ENCODE measurements at places on chromosomes 1 and 21.

DNA sequence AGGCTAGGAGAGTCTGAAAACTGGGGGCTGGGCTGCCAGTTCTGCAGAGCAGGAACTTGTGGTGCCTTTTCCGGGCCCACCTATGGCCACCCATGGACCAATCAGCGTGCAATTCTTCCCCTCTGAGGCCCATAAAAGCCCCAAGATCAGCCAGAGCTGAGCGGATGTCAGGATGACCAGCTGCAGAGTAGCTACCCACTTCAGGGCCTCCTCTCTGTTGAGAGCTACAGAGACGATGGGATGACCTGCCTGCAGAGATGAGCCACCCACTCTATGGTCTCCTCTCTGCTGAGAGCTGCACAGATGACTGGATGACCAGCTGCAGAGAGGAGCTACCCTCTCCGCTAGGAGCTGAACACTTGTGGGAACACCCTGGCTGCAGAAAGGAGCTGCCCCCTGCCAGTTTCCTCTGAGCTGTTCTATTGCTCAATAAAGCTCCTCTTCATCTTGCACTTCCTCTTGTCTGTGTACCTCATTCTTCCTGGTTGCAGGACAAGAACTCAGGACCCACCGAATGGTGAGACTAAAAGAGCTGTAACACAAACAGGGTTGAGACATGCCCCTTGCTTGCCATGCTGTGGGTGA lies 12.8 kb upstream of the AADACL4 start:
- no peak for DNase-seq

DNA sequence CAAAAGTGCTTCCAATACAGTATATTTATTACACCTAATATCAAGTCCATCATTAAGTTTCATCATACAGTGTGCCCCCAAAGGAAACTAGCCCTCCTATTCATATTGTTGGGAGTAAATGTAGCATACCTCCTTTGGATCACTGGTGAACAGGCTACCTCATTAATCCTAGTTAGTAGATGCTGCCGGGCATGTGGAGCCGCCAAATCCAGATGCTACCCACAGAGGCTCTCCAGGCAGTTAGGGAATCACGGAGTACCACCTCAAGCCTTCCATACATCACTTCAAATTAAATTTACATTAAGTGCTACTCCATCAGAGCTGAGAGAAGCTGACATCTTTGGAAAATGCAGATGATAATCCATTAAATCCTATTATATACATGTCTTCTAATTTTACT lies 121.7 kb upstream of the FOXD3 start:
- no peak for DNase-seq

GRCh38 chr1:175009532-175009931 lies 9.8 kb downstream of the CACYBP start:
- DNase-seq = no peak

- peak; percentile 16 for DNase-seq
Observed at GRCh38 chr1:196732526-196732925, 42.1 kb upstream of the CFHR3 start.

- peak; percentile 52 for DNase-seq
Observed at GRCh38 chr1:230972855-230973271, 5.8 kb downstream of the TTC13 start.

DNA sequence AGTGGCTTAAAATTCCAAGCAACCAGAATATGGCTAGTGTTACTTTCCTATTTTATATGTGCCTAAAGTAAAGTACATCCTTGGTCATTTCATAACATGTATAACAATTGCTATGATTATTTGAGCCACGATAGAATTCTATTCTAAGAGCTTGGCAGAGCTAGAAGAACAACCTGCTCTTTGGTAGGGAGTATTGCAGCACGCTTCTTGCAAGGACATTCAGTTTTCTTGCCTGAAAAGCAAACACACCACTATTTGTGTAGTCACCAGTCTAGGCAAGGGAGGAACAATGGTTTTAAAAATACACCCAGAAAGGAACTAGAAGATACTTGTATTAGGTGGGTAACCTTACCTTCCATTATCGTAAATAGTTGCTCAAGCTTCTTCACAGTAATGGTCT lies 51.5 kb downstream of the CNST start:
- no peak for DNase-seq

DNA sequence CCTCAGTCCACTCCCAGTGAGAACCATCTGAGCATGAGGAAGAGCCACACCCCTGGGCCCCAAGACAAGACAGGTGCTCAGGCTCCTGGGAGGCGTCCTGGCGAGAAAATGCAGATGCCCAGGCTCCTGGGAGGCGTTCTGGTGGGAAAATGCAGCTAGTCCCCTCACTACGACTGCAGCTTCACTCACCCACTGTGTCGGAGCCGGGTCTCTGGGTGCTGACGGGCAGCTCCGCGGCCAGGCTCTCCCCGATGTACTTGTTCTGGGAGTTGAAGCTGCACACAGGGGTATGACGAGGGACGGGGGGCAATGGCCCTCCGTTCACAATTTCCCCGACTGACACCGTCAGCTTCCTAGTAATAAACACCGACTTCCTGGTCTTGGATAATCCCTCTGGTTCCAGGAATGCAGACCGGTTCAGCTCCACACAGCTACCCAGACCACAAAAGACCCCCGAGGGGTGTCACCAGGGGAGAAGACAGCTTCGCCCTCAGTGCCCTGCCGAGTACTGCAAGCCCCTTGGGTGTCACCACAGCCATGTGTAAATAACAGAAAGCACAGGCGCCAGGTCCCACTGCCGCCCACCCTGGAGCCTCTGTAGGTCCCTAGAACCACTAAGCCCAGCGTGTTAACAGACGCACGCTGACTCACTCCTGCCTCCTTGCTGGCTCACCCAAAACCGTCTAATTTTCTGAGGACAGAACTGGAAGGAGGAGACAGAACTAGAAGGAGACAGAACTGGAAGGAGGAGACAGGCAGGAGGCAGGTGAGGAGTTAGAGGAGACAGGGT lies 19.5 kb downstream of the MCM3AP start:
- DNase-seq = no peak

DNA sequence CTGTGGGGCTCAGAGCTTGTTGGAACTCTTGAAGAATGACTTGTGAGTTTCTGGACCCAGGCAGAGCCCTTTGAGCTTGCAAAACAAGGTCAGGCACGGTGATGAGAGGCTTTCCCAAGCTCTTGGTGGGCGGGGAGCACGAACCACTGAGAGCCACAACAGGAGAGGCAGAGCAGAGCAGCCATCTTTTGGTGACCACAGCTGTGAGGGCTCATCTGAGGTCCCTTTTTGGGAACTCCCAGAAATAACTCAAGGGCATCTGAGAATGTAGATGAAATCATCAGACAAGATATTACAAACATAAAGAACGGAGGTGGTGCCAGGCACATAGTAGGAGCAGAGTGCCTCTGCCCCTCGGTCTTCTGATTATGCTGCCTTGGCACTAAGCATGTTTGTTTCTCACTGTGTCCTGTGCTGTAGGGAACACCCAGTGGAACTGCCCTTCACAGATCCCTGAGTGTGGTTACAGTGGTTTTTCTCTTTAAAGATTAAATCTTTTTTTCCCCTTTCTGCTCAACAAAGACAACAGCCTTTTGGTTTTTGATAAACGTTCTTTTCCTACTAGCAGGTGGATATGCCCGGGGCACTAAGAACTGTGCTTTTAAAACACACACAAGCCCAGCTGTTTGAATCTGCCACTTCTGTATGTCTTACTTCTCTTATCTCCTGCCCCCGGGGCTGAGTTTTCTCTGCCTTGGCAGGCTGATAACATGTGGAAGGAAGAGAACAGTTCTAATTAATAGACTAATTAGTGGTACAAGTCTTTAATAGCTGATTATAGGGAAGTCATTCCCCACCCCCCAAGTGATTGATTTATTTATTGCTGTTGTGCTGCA lies 37.7 kb downstream of the CD34 start:
- peak; percentile 27 for DNase-seq

DNA sequence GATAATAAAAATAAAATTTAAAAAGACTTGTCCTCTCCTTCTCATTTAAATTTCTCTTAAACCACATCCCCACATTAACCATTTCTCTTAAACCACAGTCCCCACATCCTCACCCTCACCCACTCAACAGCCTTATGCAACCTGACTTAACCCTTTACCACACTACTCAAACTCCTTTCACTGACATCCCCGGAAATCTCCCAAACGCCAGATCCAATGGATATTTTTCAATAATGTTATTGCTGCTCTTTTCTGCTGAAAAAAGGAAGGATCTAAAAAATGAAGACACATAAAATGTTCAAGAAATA lies 54.2 kb upstream of the EEIG2 start:
- no peak for DNase-seq
